ENCODE measurements at places on chromosomes 12 and 14.

- peaks cover 40% of the 10 kb centered on the region for H3K36me3 ChIP-seq
- peak overlapping the region; percentile 14 for H3K27ac ChIP-seq
- DNase-seq, result no peak
These were observed 21.4 kb downstream of the WNT5B start for GRCh38 chr12:1650260-1650977.

DNA sequence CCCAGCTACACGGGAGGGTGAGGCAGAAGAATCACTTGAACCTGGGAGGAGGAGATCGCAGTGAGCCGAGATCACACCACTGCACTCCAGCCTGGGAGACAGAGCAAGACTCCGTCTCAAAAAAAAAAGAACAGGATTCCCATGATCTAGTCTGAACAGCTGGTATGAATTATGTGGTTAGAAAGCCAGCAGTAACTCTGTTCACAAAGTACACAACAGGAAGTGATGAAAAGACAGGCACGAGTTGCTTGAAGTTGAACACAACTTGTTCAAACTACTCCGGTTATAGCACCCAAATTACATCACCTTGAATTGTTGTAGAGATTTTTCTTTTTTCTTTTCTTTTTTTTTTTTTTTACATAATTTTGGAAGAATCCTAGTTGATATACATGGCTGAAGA is 238.8 kb upstream of the RGS6 start:
- peaks cover 26% of the 10 kb centered on the region for H3K36me3 ChIP-seq
- no peak overlapping the region for H3K4me3 ChIP-seq
- H3K4me1 ChIP-seq, result no peaks in the 10 kb centered on the region
- no peak for DNase-seq
- H3K27me3 ChIP-seq, result no peaks in the 10 kb centered on the region

- no peak overlapping the region for H3K4me3 ChIP-seq
- no peak for DNase-seq
- peaks cover 6% of the 10 kb centered on the region for H3K36me3 ChIP-seq
- peak overlapping the region; percentile 81 for H3K27ac ChIP-seq
- H3K27me3 ChIP-seq, result peaks cover 3% of the 10 kb centered on the region
These were observed 20.7 kb downstream of the XRCC3 start for GRCh38 chr14:103694572-103695026.

- H3K36me3 ChIP-seq, result no peaks in the 10 kb centered on the region
- no peak for DNase-seq
- no peaks in the 10 kb centered on the region for H3K27me3 ChIP-seq
- H3K4me3 ChIP-seq, result no peak overlapping the region
These were observed 73.9 kb downstream of the OTOGL start for GRCh38 chr12:80173083-80173864.

DNA sequence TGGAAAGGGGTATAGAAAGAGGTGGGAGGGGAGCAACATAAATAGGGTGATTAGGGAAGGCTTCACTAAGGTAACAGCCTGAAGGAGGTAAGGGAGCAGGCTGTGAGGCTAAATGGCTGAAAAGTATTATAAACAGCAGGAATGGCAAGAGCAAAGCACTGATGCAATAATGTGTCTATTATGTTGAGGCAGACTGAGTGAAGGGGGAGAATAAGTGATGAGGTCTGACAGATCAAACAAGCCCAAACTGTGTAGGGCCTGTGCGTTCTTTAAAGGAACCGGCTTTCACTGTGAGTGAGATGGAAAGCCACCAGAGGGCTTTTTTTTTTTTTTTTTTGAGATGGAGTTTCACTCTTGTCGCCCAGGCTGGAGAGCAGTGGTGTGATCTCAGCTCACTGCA is 6.7 kb upstream of the VCPKMT start:
- peak overlapping the region; percentile 43 for H3K27ac ChIP-seq
- DNase-seq, result no peak
- H3K27me3 ChIP-seq, result no peaks in the 10 kb centered on the region

GRCh38 chr14:74524812-74525135 is 31.2 kb downstream of the ISCA2 start:
- H3K4me3 ChIP-seq, result no peak overlapping the region
- no peak overlapping the region for H3K27ac ChIP-seq
- H3K36me3 ChIP-seq, result no peaks in the 10 kb centered on the region
- no peak for DNase-seq
- H3K27me3 ChIP-seq, result peaks cover 33% of the 10 kb centered on the region

GRCh38 chr12:128383357-128383937 is 116.5 kb downstream of the TMEM132C start:
- peaks cover 60% of the 10 kb centered on the region for H3K4me1 ChIP-seq
- no peak for DNase-seq
- H3K36me3 ChIP-seq, result peaks cover 40% of the 10 kb centered on the region
- peak overlapping the region; percentile 92 for H3K27ac ChIP-seq
- no peak overlapping the region for H3K4me3 ChIP-seq

GRCh38 chr12:113320401-113320800 is 14.5 kb downstream of the SLC8B1 start:
- H3K36me3 ChIP-seq, result peaks cover 23% of the 10 kb centered on the region
- no peak overlapping the region for H3K27ac ChIP-seq
- H3K4me3 ChIP-seq, result no peak overlapping the region
- no peak for DNase-seq

GRCh38 chr14:45519766-45520165 is 266.8 kb upstream of the MIS18BP1 start:
- no peak for DNase-seq
- H3K27me3 ChIP-seq, result no peaks in the 10 kb centered on the region
- no peaks in the 10 kb centered on the region for H3K36me3 ChIP-seq
- no peak overlapping the region for H3K27ac ChIP-seq
- no peaks in the 10 kb centered on the region for H3K4me1 ChIP-seq

GRCh38 chr12:131755305-131756113 is 44.6 kb downstream of the SFSWAP start:
- no peaks in the 10 kb centered on the region for H3K4me1 ChIP-seq
- no peak for DNase-seq
- H3K27ac ChIP-seq, result no peak overlapping the region
- no peaks in the 10 kb centered on the region for H3K27me3 ChIP-seq
- no peak overlapping the region for H3K4me3 ChIP-seq

DNA sequence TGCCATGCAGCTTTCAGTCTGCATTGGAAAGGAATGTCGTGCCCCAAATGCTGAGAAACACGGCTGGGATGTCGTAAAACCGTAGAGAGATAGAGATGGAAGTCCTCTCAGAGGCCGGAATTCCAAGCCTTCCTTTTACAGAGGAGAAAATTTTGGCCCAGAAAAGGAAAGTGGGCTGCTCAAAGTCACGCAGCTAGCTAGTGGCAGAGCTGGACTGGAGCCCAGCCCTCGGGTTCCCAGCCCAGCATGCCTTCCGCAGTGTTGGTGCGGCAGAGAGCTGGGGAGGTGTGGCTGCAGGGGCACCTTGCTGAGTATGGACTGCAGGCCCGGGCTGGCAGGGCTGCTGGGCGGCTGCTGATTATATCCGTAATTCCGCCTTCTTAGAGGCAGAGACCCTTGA is 50.3 kb downstream of the KCNA1 start:
- DNase-seq, result no peak
- peaks cover 32% of the 10 kb centered on the region for H3K27me3 ChIP-seq
- no peak overlapping the region for H3K27ac ChIP-seq
- no peak overlapping the region for H3K4me3 ChIP-seq
- H3K4me1 ChIP-seq, result peaks cover 20% of the 10 kb centered on the region
- no peaks in the 10 kb centered on the region for H3K36me3 ChIP-seq

GRCh38 chr12:70094467-70094866 is 148.8 kb upstream of the CNOT2 start:
- DNase-seq, result no peak
- no peaks in the 10 kb centered on the region for H3K4me1 ChIP-seq
- H3K36me3 ChIP-seq, result no peaks in the 10 kb centered on the region
- no peak overlapping the region for H3K27ac ChIP-seq

DNA sequence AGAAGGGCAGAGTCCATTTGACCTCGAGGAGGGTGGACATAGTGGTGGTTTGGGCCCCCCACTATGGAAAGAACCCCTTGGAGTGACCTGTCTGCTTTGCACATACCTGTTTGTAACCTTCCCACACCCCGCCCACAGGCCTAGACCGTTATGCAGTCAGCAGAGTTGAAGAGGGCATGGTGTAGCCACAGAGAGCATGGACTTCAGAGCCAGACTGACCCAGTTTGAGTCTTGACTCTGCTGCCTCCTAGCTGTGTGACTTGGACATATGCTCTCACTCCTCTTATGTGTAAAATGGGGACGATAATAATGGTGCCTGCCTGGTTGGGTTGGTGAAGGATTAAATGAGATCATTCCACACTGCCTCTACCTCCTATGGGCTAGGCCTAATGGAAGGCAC is 40.9 kb upstream of the NOS1 start:
- H3K27me3 ChIP-seq, result peaks cover 16% of the 10 kb centered on the region
- no peak overlapping the region for H3K27ac ChIP-seq
- H3K4me3 ChIP-seq, result no peak overlapping the region
- H3K4me1 ChIP-seq, result peaks cover 2% of the 10 kb centered on the region
- no peak for DNase-seq

DNA sequence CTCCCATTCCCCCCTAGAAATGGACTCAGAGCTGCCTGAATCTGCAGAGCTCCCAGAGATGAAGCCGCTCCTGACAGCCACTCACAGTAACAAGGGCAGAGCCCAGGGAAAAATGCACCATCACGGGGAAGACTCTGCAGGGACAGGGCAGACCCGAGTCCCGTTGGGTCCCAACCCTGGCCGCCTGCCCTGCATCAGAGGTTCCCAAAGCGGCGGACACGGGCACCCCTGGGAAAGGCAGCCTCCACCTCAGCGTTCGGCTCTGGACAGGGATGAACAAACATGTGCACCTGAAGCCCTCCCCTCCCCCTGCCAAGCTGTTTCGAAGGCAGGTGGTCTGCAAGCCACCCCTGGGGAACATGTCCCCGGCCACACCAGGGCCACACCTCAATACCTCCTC is 320.4 kb downstream of the ADGRD1 start:
- peaks cover 10% of the 10 kb centered on the region for H3K4me1 ChIP-seq
- H3K27ac ChIP-seq, result no peak overlapping the region
- peaks cover 3% of the 10 kb centered on the region for H3K27me3 ChIP-seq
- H3K4me3 ChIP-seq, result no peak overlapping the region
- H3K36me3 ChIP-seq, result no peaks in the 10 kb centered on the region

DNA sequence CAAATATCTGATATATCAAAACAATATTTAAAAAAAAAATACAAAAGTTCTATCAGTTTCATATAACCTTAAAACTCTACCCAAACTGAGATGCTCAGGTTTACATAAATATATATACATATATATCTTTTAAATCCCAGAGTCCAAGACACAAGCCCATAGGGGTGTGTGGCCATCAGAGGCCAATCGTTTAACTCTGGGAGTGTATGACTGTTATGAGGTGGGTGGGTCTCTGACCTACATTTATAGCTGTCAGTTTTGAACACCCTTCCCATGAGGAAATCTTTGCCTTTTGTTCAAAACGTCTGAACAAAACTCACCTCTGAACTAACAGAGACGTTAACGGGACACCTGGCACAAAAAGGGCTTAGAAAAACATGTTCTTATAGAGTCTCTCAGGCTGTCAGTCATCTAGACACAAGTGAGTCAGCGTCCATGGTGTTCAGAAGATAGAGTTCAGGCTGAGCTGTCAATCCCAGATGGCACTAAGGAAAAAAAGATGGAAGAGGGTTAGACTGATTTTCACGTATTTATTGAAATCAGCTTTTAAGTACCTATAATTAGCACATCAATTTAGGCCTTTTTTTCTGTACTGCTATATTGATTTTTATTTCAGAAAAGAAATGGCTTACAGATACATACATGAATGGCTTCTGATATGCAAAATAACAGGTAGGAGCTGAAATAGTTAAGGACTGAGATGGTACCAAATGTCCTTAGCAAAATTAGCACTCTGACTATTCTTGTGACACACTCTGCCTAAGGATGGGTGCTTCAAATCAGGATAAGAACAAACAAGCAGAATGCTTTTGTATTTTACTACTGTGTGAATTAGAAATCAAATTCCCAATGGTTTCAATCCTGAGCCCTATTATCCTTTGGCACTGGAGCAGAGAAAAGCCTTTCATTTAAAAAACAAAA is 29.2 kb downstream of the HIGD1C start:
- H3K27me3 ChIP-seq, result no peaks in the 10 kb centered on the region
- H3K4me3 ChIP-seq, result no peak overlapping the region
- no peak for DNase-seq
- H3K36me3 ChIP-seq, result peaks cover 24% of the 10 kb centered on the region
- no peak overlapping the region for H3K27ac ChIP-seq

GRCh38 chr12:2255311-2255710 is 202.5 kb downstream of the CACNA1C start:
- H3K4me3 ChIP-seq, result no peak overlapping the region
- no peak overlapping the region for H3K27ac ChIP-seq
- H3K27me3 ChIP-seq, result peaks cover 13% of the 10 kb centered on the region

DNA sequence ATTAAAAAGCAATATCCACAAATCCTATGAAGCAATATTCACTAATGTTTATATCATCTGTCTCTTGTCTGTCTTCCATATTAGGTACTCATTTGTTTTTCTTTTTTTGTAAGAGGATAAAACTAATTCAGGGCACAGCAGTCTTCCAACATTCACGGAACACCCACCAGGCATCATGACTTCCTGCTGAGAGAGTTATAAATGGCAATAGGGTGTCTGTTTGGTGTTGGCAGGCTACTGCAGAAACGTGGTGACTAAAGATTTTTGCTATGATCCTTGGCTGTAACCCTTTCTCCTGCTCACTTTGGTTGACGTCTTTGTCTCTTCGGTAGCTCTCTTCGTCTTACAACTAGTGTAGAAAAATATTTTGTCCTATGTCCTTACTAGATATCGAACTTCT is 860.6 kb upstream of the MGAT4C start:
- no peak for DNase-seq
- H3K4me3 ChIP-seq, result no peak overlapping the region
- peaks cover 17% of the 10 kb centered on the region for H3K4me1 ChIP-seq
- no peak overlapping the region for H3K27ac ChIP-seq
- H3K27me3 ChIP-seq, result no peaks in the 10 kb centered on the region

DNA sequence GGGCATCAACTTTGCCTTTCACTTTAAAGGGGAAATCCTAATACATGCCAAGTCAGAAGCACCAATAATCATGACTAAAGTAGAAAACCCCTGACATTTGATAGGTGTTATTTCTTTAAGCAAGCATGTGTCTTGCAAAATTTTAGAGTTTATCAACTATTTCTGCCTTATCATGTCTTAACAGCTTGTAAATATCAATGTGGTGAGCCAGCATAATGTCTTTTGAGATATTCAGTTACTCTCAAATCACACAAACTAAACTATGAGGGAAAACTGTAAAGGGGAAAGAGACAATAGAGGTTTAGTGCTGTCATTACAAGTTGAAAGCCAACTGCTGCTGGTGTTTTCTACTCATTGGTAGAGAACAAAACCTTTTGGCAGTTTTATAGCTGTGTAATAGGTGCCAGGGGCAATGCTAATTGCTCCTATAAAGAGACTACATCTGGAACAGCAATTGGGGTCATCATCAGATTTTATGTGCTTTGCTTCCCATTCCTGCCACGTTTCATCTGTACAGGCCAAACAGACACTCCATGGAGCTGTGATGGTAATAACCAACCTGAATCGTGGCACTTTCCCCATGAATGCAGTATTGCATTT is 1027.4 kb downstream of the FSCB start:
- no peaks in the 10 kb centered on the region for H3K36me3 ChIP-seq
- no peak for DNase-seq
- H3K4me1 ChIP-seq, result peaks cover 6% of the 10 kb centered on the region
- no peak overlapping the region for H3K4me3 ChIP-seq
- H3K27ac ChIP-seq, result no peak overlapping the region

Measured in nephron progenitor cell (in vitro differentiated cells).